ENCODE measurements at places on chromosomes 5 and 9.

- DNase-seq: peak; percentile 44
Measured at GRCh38 chr5:168165221-168165914, 126.1 kb upstream of the WWC1 start.

- DNase-seq: no peak
Measured at GRCh38 chr5:75837258-75837841, 120.1 kb upstream of the POC5 start.

DNA sequence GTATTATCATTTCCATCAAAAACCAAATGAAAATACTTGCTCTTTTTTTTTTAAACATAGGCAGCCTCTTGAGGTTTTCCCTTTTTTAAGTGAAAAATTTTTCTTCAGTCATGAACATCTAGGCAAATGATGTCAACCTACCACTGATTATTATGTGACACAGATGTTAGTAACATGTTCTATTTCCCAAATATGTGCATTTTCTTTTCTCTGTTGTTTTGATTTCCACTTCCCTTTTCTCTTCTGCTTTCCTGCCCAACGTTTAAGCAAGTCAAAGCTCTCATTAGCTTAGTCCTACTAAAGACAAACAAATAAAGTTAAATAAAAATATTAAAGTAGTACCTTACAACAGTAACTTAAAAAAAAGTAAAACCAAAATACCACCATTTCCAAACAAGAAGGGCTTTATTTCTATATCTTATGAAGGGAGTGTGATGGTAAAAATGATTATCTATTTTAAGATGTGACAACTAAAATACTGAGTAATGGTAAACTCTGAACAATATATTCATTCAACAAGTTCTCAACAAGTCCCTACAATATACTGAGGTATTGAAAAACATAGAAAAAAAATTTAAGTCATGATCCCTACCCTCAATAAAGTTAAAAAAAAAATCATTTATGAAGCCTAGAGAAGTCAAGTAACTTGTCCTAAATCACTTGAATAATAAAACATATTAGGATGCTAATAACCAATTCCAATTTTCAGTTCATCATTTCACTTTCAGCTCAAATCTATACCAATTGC, 9.4 kb downstream of the SLC38A9 start:
- DNase-seq: no peak

GRCh38 chr5:55234121-55234700, 803 bp upstream of the CCNO start:
- peak; percentile 33 for DNase-seq

DNA sequence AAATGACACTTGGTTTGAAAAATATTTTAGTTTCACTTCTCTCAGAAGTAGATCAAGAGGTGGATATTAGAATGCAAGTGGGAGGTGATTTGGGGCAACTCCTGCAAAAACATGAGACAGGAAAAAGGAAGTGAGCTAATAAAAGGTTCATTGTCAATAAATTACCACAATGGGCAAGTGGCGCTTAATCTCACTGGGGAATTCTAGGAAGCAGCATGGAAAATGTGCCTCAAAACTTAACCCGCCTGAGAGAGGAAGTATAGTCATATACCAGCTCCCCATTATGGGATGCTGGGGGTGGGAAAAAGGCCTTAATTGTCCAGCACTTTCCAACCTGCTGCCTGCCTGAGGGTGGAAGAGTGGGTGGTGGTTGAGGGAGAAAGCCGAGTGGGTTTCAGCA, 204.1 kb downstream of the ELAVL2 start:
- no peak for DNase-seq

GRCh38 chr5:84383816-84384603, 670 bp downstream of the EDIL3 start:
- peak; percentile 76 for DNase-seq

DNA sequence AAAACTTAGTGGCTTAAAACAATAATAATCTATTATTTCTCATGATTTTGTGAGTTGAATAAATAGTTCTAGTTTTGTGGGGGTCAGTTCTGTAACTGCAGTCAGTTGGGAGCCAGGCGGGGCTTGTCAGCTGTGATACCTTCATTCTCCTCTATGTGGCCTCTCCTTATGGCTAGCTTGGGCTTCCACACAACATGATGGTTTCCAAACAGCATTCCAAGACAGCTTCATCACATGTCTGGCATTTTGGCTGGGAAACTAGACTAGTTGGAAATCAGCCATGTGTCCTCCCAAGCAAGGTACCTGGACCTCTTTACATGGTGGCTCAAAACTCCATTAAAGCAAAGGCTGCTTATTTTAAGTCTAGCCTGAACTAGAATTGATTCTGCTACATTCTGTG, 61.4 kb upstream of the RANBP3L start:
- peak; percentile 16 for DNase-seq

GRCh38 chr9:136570191-136570845, 24.5 kb upstream of the NOTCH1 start:
- no peak for DNase-seq

DNA sequence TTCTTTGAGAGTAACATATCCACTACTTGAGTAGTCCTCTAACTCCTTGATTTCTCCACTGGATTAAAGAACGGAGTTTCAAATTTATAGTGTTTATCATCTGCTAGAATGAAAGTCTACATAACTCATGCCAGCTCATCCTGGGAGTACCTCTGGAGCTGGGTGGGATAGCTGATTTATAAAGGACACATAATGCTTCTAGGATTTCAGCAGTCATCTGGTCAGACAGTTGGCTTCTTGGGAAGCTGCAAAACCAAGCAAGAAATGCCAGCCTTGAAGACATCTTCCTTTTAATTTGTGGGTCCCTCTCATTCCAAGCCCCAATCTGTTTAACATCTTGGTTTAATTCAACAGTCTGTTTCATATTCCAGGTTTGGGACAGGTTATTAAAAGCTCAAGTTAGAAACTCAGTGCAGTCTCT, 3.2 kb downstream of the GALNT10 start:
- no peak for DNase-seq

GRCh38 chr5:78706825-78707224, 58.3 kb upstream of the LHFPL2 start:
- DNase-seq: no peak

- DNase-seq: no peak
Measured at GRCh38 chr5:5195128-5195918, 55.2 kb downstream of the ADAMTS16 start.

DNA sequence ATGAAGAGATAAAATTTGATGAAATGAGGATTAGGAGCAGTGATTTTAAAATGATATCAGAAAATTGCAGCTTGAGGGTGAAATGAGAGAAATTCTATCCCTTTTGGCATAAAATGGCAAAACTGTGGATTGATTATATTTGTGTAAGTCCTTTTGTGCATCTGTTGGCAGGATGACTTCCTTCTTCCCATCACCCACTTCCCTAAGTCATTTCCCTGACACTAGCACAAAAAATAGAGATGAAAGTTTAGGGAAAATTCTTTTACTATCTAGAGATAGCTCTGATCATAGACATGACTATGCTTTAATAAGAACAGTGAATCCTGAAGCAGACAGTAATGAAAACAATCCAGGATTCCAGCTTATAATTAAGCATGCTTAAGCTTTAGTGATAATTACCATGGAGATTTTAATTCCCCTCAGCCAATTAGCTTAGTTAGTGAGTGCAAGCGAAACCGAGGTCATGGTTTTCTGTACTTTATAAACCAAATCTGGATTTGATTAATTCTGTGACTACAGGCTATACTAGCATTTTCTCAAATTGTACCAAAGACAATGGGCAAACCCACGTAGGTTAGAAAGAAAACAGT, 163.6 kb upstream of the TARS1 start:
- no peak for DNase-seq

DNA sequence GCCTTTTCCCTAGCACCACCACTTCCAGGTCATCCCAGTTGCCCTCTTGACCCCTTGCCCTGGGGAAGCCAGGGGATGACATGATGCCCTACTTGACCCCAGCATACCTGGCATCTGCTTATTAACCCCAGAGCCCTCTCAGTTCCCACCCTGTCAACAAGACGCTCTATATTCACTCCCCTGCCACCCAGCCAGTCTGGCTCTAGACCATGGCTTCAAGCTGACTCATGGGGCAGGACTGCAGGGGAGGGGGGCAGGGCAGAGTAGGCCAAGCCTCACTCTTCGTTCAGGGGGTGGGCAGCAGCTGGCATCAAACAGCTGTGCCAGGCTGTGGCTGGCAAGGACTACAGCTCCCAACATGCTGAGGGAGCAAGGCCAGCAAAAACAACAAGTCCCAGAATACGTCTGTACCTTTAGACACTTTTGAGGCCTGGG, 5.3 kb downstream of the ATOSB start:
- DNase-seq: no peak

DNA sequence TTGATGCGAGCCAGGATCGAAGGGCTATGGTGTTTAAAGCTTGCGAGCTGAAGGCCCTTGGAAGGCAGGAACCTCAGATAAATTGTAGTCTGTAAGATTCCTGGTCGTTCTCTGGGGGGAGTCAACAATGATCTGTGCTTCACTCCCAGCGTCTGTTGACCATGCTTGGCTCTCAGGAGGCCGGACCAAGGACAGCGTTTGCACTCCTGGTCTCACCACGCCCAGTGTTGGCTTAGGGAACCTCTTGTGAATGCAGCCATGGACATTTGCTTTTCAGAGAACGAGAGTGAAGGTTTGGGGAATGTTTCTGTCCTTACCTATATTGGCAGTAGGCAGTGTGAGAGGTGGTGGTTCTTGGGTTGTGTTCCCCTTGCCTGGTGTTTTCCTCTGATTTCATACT, 60.2 kb upstream of the FAM120AOS start:
- DNase-seq: no peak

- DNase-seq: no peak
Measured at GRCh38 chr5:34609951-34610441, 46.1 kb upstream of the RAI14 start.

GRCh38 chr9:72931437-72931836, 21.4 kb downstream of the ALDH1A1 start:
- no peak for DNase-seq

DNA sequence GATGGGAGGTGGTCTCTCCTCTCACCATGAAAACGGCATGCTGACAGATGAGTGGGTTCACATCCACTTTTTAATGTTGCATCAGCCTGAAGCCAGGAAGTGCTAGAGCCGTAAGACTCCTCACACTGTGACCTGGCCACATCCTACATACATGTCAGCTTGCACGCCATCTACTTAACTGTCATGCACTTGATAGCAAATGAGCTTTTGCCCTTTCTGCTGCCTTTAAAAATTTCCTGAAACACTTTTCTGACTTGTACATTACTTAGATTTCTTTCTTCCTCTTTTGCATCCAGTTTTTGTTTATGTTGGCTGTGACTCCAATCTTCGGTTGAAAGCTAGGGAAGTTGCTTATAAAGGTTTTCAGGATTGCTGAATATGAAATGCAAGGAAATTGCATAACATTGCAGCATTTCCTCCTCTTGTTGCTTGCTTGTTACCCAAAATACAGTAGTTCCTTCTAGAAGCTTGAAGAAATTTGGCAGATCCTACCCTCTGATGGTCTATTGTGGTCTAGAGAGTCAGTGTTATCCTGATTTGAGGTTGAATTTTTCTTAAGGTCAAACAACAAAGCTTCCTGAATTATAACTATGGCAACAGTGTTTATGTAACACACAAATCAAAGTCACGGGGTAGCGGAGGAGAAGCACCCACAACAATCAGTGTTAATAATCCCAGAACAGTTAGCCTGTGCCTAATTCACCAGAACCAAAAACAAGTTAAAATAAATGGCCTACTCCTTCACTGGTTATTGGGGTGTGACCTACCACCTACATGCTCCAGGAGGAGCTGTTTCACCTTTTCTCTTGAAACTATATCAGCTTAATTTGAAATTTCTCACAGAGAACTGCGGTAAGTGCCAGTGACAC, 232.5 kb downstream of the ARHGAP26 start:
- no peak for DNase-seq

DNA sequence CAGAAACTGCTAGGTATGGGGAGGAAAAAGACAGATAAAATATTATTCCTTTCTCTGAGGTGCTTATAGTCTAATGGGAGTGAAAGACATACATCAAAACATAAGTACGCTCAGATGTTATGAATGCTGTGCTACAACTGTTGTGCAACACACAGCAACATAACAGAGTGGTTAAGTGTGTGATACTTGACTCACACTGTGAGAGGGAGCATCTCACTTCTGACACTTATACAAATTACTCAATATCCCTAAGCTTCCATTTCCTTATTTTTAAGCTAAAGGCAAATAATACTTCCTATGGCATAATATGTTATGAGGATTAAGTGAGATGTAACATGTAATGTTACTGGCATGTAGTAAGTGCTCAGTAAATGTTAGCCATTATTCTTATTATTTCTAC, 110.6 kb upstream of the FER start:
- no peak for DNase-seq

DNA sequence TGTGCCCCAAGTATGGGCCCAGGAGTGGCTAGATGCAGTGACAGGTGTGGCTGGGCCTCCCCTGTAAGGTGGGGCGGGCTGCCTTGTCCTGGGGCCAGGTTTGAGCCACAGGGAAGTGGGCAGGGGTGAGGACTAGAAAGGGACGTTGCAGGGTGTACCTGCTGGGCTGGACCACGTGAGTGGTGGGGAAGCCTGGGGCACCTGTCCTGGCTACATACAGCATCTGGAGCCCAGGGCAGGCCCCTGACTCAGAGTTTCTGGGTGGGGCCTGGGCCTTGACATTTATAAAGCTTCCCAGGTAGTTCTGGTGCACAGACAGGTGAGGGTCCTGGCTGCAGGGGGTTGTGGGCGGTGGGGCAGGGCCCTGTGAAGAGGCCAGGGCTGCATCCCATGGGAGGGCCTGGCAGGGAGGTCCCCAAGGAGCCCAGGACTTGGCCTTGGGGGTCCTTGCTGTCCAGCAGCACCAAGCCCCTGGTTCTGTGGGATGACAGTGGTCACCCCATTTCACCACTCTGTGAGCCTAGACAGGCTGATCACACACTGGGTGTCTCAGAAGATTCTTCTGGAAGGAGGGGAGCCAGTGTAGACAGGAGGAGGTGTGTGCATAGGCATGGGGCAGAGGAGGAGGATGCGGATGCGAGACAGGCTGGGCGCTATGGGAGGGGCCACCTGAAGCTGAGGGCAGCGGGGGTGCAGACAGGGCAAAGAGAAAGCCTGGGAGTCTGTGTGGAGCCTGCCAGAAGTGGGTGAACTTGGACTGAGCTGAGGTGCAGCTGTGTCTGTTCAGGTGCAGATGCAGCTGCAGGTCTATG, 94.0 kb downstream of the PHF2 start:
- DNase-seq: peak; percentile 7

DNA sequence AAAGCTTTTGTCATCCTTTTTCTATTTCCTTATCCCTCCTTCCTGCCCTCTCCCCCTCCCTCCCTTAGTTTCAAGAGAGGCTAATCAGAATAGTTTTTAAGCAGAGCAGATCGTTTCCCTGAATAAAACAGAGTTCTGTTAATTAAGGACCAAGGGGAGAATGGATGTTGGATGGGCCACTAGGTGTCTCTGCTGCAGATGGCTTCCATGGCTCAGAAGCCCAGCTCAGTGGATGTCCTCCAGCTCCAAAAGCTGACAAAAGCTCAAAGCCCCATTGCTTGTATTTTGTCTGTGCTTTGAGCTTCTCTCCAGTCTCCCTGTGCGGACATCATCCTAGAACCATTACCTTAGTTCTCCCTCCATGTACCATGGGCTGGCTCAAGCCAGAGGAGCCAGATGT, 21.0 kb upstream of the NPR3 start:
- DNase-seq: no peak

GRCh38 chr9:87498811-87499360, 1.2 kb downstream of the DAPK1 start:
- DNase-seq: no peak

GRCh38 chr5:16588434-16589214, 28.2 kb downstream of the RETREG1 start:
- DNase-seq: no peak

- peak; percentile 66 for DNase-seq
Measured at GRCh38 chr5:112917453-112917995, 4.5 kb downstream of the REEP5 start.
